ENCODE measurements at places on chromosomes 7 and 10.
A peak's percentile ranks its signal among the peaks of the same experiment; 100 is the strongest.

- no peak for DNase-seq
Measured at GRCh38 chr10:82505009-82505408, 630.0 kb downstream of the NRG3 start.

GRCh38 chr7:114802632-114803031 lies 119.3 kb upstream of the MDFIC start:
- DNase-seq, result no peak

DNA sequence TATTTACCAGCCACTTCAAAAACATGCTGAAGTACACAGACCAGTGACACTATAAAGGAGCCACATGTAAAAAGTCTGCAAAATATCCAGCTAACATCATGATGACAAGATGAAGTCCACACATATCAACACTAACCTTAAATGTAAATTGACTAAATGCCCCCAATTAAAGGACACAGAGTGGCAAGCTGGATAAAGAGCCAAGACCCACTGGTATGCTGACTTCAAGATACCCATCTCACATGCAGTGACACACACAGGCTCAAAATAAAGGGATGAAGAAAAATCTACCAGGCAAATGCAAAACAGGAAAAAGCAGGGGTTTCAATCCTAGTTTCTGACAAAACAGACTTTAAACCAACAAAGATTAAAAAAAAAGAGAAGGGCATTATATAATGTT lies 12.9 kb upstream of the C10orf88 start:
- DNase-seq, result no peak

GRCh38 chr7:100148225-100148558 lies 526 bp upstream of the LAMTOR4 start:
- DNase-seq, result no peak

DNA sequence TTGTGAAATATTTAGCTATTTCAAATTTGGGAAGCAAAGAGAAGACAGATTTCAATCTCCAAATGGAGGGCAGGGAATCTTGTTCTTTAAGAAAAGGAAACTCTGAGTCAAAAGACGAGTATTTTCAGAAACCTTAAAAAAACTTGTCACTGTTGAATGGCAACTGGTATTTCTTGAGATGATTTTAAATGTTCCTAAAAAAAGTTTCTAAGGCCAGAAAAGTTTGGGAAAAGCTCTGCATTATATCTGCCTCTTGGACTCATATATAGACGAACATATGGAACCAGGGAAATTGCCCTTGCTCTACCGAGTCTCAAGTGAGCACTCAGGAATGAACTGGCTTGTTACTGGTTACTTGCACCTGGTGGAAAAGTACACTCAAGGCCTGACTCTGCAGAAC lies 69.5 kb downstream of the ADAM22 start:
- no peak for DNase-seq

GRCh38 chr7:9217204-9217603 lies 783.8 kb downstream of the NXPH1 start:
- DNase-seq, result no peak

GRCh38 chr7:123771256-123771655 lies 22.5 kb upstream of the WASL start:
- DNase-seq, result no peak

- peak; percentile 47 for DNase-seq
Measured at GRCh38 chr7:132422502-132423111, 153.7 kb downstream of the PLXNA4 start.

DNA sequence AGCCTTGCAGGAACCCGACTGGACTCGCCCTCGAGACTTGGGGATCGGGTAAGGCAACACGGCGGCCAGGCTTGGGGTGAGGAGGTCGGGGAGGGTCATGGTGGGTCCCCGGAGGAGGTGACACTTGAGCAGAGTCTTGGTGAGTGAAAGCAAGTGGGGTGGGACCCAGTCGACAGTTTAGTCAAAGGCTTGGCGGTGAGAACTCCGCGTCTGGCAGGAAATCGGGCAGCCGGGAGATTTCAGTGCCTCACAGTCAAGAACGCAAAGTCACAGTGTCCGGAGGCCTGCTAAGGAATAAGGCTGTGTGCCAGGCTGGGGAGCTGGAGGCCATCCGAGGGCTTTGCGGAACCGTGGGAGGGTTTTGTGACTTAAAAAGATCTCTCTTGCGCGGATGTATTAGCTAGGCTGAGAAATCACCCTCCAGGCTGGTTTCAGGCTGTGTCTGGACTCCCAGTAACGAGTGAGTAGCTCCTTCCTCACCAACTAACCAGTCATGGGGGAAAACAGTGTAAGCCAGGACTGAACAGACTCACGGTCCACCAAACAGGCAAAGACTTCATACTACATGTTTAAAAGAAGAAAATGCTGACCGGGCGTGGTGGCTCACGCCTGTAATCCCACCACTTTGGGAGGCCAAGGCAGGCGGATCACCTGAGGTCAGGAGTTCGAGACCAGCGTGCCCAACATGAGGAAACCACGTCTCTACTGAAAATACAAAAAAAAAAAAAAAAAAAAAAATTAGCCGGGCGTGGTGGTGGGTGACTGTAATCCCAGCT lies 613 bp downstream of the AP5Z1 start:
- DNase-seq, result no peak

Measured in right hindlimb (tissue), 1 donor.